ENCODE measurements at places on chromosomes 5 and 9.

GRCh38 chr5:132491368-132492364, 1.1 kb upstream of the IRF1 start:
- DNase-seq: no peak

DNA sequence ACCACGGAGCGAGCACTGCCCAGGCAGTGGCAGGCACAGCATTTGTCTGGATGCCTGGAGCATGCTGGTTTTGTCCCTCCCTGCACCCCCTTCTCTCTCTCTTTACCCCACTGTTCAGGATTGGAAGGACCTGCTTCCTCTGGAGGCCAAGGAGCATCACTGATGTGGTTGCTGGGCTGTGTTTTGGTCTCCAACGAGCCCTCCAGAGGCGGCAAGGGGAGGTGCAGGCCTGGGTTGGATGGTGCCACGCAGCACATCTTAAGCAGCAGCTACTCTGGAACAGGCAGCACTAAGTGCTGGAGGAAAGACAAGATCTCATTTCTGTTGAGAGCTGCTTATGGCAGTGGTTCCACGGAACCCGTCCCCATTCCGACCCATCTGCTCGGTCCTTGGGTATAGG, 139.6 kb downstream of the CMYA5 start:
- no peak for DNase-seq

DNA sequence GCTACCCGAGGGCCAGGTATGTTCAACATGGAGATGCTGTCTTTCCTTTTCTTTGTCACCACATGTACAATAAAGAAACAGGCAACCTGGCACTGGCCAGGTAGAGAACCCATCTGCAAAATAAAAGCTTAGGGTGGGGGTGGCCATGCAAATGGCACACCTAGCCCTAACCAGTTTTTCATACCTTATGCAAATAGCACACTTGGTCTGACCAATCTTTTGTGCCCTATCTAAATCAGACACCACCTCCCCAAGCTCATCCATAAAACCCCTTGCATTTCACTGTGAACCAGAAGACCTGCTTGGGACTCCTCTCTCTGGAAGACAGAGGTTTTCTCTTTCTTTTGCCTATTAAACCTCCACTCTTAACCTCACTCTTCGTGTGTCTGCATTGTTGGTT, 33.9 kb downstream of the JAKMIP2 start:
- no peak for DNase-seq

GRCh38 chr5:88671505-88672499, 211.2 kb downstream of the MEF2C start:
- DNase-seq: no peak

- DNase-seq: no peak
These were observed 201.9 kb upstream of the NREP start for GRCh38 chr5:111958851-111959250.

- DNase-seq: no peak
These were observed 36.4 kb downstream of the MTMR12 start for GRCh38 chr5:32276173-32276853.

GRCh38 chr5:167993771-167994170, 297.7 kb upstream of the WWC1 start:
- DNase-seq: no peak

- DNase-seq: no peak
These were observed 183.3 kb upstream of the DMAC1 start for GRCh38 chr9:7982907-7983306.

GRCh38 chr9:125821078-125821477, 73.9 kb downstream of the PBX3 start:
- DNase-seq: no peak

DNA sequence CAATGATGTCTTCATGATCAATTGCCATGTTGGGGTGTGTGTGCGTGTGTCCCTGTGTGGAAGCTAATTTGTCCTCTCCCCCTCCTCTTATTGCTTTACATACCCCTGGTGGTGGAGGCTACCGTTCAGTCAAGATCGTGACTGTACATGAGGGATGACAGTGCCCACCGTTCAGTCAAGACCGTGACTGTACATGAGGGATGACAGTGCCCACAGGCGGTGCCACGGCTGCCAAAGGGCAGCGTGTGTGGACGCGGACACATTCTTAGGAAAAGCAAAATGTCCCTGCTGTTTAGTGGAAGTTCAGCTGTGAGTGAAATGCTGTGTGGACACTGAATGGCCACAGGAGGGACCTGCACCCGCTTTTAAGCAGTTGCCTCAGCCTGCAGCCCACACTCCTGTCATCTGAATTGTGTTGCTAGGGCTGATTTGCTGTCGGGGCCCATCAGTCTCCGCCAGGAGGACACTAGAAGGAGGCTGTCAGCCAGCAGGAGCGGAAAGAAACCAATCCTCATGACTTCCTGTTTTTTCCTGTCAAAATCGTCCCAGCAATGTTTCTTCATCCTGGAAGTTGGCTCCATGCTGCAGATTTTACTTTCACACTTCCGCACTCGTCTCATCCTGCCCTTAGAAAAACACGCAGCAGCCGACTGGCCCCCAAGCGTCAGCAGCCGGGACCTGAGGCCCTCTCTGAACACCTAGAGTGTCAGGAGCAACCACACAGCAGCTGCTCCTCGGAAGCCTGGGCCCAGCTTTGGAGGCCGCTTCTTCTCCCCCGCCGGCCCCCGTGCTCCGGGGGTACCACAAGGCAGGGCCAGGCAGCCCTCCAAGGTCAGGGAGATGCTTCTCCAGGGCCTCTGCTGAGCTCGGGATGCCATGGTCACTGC, 9.1 kb downstream of the OR2V1 start:
- DNase-seq: no peak

- DNase-seq: no peak
These were observed 19.8 kb downstream of the GPRIN1 start for GRCh38 chr5:176590035-176590717.

- DNase-seq: no peak
These were observed 73.4 kb downstream of the HABP4 start for GRCh38 chr9:96523374-96523773.

- DNase-seq: no peak
These were observed 158.4 kb downstream of the ERCC6L2 start for GRCh38 chr9:96033896-96034295.

- DNase-seq: no peak
These were observed 235.2 kb downstream of the PLK2 start for GRCh38 chr5:58224661-58225060.

DNA sequence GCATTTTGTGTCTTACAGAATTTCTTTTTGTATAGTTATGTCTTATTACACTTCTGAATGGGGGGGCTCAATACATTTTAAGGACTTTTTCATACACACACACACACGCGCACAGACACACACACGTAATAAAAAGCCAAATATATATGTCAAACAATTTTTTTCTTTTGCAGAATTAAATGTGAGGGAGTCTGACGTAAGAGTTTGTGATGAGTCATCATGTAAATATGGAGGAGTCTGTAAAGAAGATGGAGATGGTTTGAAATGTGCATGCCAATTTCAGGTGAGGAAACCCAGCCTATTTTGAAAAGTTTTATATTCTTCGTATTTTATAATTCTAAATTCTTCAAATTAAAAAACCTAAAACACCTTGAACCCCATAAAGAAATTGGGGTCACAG, 25.6 kb downstream of the TMEFF1 start:
- DNase-seq: no peak

DNA sequence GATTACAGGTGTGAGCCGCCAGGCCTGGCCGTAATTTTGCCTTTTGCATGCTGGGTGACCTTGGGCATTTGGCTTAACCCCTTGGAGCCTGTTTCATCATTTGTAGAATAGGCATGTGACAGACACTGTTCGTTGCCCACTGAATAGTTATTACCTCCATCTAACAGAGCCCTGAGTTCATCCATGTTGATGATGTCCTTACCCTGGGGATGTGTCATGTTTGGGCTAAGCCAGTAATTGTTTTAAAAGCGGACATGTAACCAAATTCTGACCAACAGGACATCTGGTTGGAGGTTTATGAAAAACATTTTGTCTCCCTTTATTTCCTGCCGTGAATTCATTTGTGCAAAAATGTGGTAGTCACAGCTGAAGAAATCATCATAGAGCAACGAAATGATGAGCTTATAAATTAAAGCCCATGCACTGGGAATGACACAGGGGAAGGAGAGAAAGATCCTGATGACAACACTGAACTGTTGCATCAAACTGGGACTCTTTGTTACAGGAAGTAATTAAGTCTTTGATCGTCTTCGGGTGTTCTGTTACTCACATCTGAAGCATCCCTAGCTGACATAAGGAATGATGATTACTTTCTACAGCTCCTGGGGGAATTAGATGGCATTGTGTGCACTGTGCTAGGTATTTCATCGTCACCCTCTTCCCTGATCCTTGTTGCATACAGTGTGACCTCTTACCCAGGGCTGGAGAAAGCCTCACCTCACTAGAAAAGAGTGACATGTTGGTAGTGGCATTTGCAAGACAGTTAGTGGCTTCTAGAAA, 117.8 kb downstream of the FGF18 start:
- no peak for DNase-seq

- DNase-seq: no peak
These were observed 162.0 kb downstream of the C9orf50 start for GRCh38 chr9:129458663-129459546.

GRCh38 chr5:103003872-103004271, 116.1 kb downstream of the GIN1 start:
- no peak for DNase-seq

GRCh38 chr5:96734871-96735325, 72.7 kb downstream of the CAST start:
- no peak for DNase-seq

- no peak for DNase-seq
These were observed 3.6 kb upstream of the CPLX2 start for GRCh38 chr5:175867587-175868347.

DNA sequence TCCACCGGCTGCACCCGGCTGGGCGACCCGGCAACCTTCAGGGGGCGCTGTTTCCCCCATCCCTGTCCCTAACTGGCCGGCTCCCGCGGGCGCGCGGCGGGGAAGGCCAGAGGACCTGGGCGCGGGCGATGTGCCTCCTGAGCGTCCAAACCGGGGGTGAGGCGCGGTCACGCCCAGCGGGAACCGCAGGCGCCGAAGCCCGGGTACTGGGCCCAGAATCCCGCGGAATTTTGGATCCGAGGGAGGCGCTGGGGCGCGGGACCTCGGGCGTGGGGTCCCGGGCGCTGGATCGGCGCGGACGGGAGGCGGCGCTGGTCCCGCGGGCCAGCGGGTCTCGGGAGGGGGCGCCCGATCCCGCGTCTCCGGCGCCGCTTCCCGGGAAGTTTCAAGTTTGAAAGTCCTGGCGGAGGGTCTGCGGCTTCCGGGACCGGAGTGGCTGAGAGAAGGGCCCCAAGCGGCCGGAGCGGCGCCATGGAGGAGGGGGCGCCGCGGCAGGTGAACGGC, at the start of gene PKN3:
PKN3 (plus strand) TSS at position 59 of the 504 bp plus-strand sequence; CDS start at position 472, 413 bp downstream.
- DNase-seq: peak; percentile 62

DNA sequence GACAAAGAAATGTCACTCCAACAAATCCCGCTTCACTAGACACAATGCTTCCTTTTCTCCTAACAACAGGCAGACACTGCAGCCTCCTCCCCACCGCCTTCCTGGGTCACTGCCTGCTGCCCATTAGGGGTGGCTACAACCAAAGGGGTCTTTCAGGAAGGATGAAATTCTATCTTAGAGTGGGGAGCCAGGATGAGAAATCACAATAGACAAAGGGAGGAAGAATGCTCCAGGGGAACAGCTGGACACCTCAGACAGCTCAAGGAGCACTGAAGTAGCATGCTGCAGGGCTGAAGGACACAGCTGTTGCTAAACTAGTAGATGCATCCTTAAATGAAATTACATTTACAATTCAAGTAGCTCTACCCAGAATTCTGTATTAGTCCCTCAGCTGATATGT, 54.2 kb downstream of the PRELID2 start:
- DNase-seq: no peak

GRCh38 chr5:62475072-62475471, 62.5 kb downstream of the IPO11 start:
- no peak for DNase-seq

DNA sequence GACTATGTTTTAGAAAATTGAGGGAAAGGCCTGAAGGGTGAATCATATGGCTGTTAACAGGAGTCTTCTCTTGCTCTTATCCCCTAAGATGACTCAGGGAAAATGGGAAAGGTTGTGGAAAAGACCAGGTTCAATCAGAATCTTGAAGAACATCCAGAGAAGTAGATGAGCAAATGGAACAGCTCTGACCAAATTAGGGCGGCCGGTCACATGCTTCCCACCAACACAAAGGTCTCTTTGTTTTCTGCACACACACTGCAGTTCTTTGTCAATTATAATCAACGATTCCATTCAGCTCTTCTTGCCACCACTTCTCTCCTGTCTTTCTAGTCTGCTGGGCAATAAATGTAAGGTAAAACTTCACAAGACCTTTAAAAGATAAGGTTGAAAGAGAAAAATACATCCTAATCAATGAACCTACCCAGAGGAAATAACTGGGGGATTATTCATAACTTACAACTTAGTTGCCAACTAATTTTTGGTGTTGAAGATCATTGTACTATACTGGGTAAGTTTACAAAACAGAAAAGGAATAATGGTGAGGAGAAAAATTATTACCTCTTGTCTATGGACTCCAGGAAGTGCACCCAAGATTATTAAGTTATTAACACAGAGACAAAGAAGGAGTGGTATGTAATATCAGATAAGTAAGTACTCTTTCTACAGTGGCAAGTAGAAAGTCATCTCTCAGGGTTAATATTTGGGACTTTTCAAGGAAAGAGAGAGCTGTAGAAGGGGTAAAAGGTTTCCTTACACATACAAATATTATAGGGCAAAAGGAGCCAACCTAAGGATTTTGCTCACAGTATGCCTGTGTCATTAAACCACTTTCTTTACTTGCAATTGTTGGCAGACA, 441.9 kb upstream of the PIK3R1 start:
- no peak for DNase-seq

- no peak for DNase-seq
These were observed 12.4 kb upstream of the MAML1 start for GRCh38 chr5:179720222-179720621.

GRCh38 chr9:93287189-93287552, 103.2 kb downstream of the WNK2 start:
- DNase-seq: no peak

GRCh38 chr5:380701-381309, 59.3 kb downstream of the AHRR start:
- DNase-seq: no peak

- no peak for DNase-seq
These were observed 543.1 kb downstream of the CETN3 start for GRCh38 chr5:89866410-89866809.

DNA sequence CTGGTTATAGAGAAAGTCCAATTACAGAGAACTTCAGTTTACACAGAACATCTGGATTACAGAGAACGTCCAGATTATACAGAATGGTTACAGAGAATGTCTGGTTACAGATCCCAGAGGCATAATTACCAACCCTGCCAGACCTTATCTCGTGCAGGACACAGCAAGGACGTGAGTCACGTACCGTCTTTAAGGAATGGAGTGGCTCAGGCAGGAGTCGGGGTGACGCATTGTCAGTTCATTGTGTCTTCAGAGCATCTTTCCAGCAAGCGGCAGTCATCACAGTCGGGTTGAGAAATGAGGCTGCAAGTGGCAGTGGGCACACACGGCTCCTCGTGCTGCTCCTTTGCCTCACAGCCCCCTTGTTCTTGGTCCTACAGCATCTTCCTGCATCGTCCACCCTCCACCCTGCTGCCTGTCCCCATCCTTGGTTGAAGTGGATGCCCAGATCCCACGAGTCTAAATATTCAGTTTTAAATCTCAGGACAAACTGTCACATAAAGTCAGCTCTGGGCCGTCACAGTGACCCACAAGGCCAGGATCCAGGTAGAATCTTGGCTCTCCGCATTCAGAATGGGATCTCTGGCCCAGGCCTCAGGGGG, 30.0 kb upstream of the SLC6A19 start:
- DNase-seq: no peak

All from T-helper 22 cell (primary cell).